ENCODE measurements at places on chromosomes 5 and 9. TPM values are rescaled to one million over a fixed set of nuclear protein-coding genes. Genes with fewer than 3 reads are reported as not detected.

- peaks cover 19% of the 10 kb centered on the region for H3K36me3 ChIP-seq
- H3K27me3 ChIP-seq, result no peaks in the 10 kb centered on the region
- H3K27ac ChIP-seq, result peak overlapping the region; percentile 29
- H3K4me1 ChIP-seq, result no peaks in the 10 kb centered on the region
- no peak overlapping the region for H3K4me3 ChIP-seq
Measured at GRCh38 chr9:131461166-131461565, 41.6 kb upstream of the POMT1 start.

- DNase-seq, result no peak
- H3K4me1 ChIP-seq, result peaks cover 38% of the 10 kb centered on the region
- H3K27ac ChIP-seq, result no peak overlapping the region
- H3K36me3 ChIP-seq, result no peaks in the 10 kb centered on the region
Measured at GRCh38 chr9:134060546-134060945, 7.3 kb downstream of the BRD3 start.

DNA sequence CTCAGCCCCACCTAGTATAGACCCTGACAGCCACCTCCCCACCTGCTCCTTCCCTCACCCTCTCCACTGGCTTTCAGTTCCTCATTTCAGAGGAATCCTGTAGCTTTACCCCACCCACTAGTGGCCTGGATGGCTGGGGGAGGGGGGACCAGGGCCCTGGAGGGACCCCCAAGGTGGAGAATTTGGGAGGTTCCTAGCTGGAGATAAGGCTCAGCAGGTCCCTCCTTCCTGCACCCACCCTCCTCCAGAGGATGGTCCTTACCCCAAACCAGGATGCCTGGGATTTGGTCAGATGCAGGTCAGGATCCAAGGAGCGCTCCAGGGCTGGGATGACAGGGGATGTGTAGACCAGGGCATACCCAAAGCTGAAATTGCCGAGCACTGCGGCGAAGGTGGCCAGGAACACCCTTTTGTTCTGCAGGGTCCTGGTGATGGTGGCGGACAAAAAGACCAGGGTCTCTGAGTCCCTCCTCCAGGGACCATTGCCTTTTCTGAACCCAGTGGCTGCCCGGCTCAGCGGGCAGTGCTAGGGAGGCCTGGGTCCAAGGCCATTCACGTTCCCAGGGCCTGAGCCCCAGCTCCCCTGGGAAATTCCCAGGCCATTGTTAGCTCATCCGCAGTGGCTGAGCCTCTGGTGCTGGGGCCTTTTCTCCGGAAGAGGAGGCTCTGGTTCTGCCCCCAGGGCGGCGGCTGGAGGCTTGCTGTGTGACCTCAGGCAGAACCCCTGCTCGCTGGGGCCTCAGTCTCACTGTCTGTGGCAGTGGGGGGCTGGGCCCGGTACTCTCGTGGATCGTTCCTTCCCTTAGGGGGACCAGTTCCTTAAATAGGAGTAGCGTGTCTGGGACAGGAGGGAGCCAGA lies 678 bp downstream of the SLC2A6 start:
- no peak overlapping the region for H3K27ac ChIP-seq
- H3K4me3 ChIP-seq, result peak overlapping the region; percentile 51
- peaks cover 10% of the 10 kb centered on the region for H3K4me1 ChIP-seq
- H3K27me3 ChIP-seq, result peaks cover 23% of the 10 kb centered on the region
- peak; percentile 65 for DNase-seq

GRCh38 chr5:142612494-142613270 lies 73.2 kb downstream of the FGF1 start:
- no peak for DNase-seq
- no peaks in the 10 kb centered on the region for H3K36me3 ChIP-seq
- H3K4me3 ChIP-seq, result no peak overlapping the region
- H3K4me1 ChIP-seq, result no peaks in the 10 kb centered on the region
- H3K27ac ChIP-seq, result no peak overlapping the region

The SHOC1 gene
- total RNA-seq, result not detected

GRCh38 chr5:125708583-125708982 lies 714.6 kb upstream of the GRAMD2B start:
- DNase-seq, result no peak
- peaks cover 12% of the 10 kb centered on the region for H3K4me1 ChIP-seq
- no peak overlapping the region for H3K4me3 ChIP-seq
- H3K27me3 ChIP-seq, result no peaks in the 10 kb centered on the region

- H3K4me3 ChIP-seq, result no peak overlapping the region
- peaks cover 17% of the 10 kb centered on the region for H3K4me1 ChIP-seq
- no peaks in the 10 kb centered on the region for H3K36me3 ChIP-seq
- no peak overlapping the region for H3K27ac ChIP-seq
- no peaks in the 10 kb centered on the region for H3K27me3 ChIP-seq
- DNase-seq, result no peak
Measured at GRCh38 chr9:111253742-111254437, 76.1 kb downstream of the OR2K2 start.

GRCh38 chr9:89304020-89304833 lies 6.8 kb upstream of the CKS2 start:
- H3K4me1 ChIP-seq, result no peaks in the 10 kb centered on the region
- no peaks in the 10 kb centered on the region for H3K36me3 ChIP-seq
- H3K4me3 ChIP-seq, result no peak overlapping the region
- H3K27me3 ChIP-seq, result no peaks in the 10 kb centered on the region

The GABRB2 gene
- 0.58 TPM for total RNA-seq

The IFNA7 gene
- not detected for total RNA-seq

The ACER2 gene
- 5.6 TPM for total RNA-seq

DNA sequence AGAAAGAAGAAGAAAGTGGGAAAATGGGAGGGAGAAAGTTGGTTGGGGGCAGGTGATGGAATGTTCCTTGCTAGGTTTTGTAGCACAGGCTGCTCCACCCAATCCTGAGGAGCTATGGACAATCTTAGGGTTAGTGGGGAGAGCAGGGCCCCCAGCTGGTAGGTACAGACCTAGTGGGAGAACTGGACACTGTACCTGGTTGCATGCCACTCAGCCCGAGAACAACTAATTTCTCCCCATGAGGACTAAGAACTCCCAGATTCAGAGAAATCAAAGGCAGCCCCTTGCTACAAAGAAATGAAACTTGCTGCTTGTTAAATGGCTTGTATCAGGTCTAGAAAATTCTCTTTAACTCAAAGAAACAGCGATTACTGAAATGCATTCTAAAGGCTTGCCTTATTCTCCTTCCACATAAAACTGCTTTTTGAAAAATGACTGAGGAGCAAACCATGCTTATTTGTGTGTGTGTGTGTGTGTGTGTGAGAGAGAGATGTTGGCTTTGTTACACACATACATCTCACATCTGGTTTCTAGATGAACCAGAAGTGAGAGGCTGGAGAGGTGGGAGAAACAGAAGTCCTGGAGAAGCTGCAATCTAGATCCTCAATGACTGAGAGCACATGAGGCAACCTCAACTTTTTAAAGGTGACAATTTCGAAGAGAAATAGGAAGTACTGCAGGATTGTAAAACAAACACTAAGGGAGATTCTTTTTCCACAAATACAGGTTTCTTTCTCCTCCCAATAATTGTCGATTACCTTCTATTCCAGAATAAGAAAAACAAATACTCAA lies 28.9 kb downstream of the FYB1 start:
- H3K4me1 ChIP-seq, result no peaks in the 10 kb centered on the region
- no peaks in the 10 kb centered on the region for H3K36me3 ChIP-seq
- H3K27me3 ChIP-seq, result no peaks in the 10 kb centered on the region
- no peak overlapping the region for H3K27ac ChIP-seq
- no peak overlapping the region for H3K4me3 ChIP-seq

DNA sequence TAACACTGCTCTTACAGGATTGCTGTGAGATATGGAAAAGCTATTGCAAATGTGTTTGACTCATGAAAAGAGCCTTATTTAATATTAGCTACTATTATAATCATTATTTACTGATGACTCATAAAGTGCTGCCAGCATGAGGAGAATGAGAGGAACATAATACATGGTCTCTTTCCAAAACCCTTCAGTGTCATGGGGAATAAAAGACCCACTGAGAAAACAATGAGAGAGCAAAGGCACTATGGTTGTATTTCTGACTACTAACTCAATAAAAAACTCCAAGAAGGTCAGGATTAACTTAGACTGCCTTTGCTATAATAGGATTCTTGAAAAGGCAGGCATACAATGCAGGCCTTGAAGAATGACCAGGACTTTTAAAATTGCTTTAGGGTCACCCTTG lies 633.5 kb downstream of the DTWD2 start:
- H3K36me3 ChIP-seq, result no peaks in the 10 kb centered on the region
- H3K4me1 ChIP-seq, result no peaks in the 10 kb centered on the region
- no peak overlapping the region for H3K4me3 ChIP-seq
- no peak overlapping the region for H3K27ac ChIP-seq

The KIF12 gene
- 0.59 TPM for total RNA-seq

GRCh38 chr9:121486043-121486442 lies 13.6 kb downstream of the GGTA1 start:
- no peaks in the 10 kb centered on the region for H3K27me3 ChIP-seq
- no peak for DNase-seq
- no peak overlapping the region for H3K4me3 ChIP-seq
- no peak overlapping the region for H3K27ac ChIP-seq
- peaks cover 12% of the 10 kb centered on the region for H3K4me1 ChIP-seq
- no peaks in the 10 kb centered on the region for H3K36me3 ChIP-seq

The LCN15 gene
- total RNA-seq, result not detected

GRCh38 chr5:175872287-175873087 lies 1.1 kb downstream of the CPLX2 start:
- H3K4me1 ChIP-seq, result peaks cover 5% of the 10 kb centered on the region
- peak overlapping the region; percentile 46 for H3K4me3 ChIP-seq
- H3K27me3 ChIP-seq, result peaks cover 56% of the 10 kb centered on the region
- H3K36me3 ChIP-seq, result no peaks in the 10 kb centered on the region
- H3K27ac ChIP-seq, result no peak overlapping the region

DNA sequence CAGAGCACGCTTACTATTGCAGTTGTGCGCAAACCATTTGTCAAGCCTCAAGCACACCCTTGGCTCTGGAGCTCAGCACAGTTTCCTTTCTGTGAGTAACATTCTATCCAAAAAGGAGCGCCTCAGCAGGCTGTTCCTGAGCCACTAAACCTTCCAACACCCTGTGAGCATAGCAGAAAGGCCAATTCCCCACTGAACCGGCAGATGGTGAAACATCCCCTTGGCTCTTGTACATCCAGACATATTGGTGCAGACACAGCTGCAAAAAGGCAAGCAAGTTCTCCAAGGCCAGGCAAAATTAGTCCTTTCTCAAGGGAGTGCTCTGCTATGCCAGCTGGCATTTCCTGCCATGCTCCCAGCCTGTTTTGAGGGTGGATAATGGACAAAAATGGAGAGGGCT lies 44.1 kb upstream of the CEMIP2 start:
- H3K4me3 ChIP-seq, result no peak overlapping the region
- no peaks in the 10 kb centered on the region for H3K36me3 ChIP-seq
- no peak overlapping the region for H3K27ac ChIP-seq
- DNase-seq, result peak; percentile 11
- H3K4me1 ChIP-seq, result peaks cover 8% of the 10 kb centered on the region
- H3K27me3 ChIP-seq, result no peaks in the 10 kb centered on the region

DNA sequence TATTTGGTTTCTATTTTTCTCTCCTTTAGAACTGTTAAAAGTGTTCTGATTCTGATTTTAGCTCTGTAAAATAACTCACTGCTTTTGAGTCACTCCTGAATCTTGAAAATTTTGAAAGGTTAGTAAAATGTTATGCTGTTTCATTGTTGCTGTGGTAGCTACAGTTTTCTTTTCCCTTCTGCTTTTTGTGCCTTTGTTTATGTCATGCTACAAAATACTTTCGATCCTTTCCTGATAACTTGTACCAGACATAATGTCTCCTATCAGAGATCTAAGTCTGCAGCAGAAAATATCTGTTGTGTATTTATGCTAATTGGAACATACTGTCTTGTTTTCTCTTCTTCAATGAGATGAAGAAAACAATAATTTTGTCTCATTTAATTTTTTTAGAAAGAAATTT lies 26.9 kb upstream of the CEP120 start:
- H3K27ac ChIP-seq, result no peak overlapping the region
- no peak for DNase-seq
- no peak overlapping the region for H3K4me3 ChIP-seq
- H3K36me3 ChIP-seq, result no peaks in the 10 kb centered on the region
- no peaks in the 10 kb centered on the region for H3K27me3 ChIP-seq

GRCh38 chr5:73391441-73391881 lies 57.1 kb downstream of the FOXD1 start:
- no peak for DNase-seq
- peaks cover 10% of the 10 kb centered on the region for H3K4me1 ChIP-seq
- no peaks in the 10 kb centered on the region for H3K36me3 ChIP-seq

DNA sequence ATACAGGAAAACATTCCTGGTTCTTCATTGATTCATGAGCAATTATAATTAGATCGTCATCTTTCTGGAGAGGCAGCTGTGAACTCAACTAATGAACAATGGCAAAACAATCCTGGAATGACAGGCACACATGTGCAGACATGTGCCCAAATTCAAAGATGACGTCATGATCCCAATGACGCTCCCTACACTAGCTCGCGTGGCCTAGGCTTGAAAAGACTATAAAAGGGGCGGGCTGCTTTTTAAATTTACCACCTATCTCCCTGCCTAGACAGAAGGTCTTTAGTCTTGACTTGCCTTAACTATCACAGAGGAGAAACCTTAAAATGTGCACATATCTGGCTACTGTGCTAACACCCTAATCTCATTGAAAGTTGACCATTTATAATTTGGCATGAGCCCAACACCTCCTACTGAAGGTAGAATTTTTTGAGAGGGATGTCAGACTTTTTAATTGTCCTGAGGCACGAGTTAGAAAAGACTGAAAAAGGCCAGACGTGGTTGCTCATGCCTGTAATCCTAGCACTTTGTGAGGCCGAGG lies 88.2 kb downstream of the PRRT1B start:
- no peaks in the 10 kb centered on the region for H3K27me3 ChIP-seq
- no peak overlapping the region for H3K4me3 ChIP-seq
- peaks cover 3% of the 10 kb centered on the region for H3K4me1 ChIP-seq

The LCN2 gene
- total RNA-seq, result not detected

The ARRDC1 gene
- total RNA-seq, result 12.9 TPM

DNA sequence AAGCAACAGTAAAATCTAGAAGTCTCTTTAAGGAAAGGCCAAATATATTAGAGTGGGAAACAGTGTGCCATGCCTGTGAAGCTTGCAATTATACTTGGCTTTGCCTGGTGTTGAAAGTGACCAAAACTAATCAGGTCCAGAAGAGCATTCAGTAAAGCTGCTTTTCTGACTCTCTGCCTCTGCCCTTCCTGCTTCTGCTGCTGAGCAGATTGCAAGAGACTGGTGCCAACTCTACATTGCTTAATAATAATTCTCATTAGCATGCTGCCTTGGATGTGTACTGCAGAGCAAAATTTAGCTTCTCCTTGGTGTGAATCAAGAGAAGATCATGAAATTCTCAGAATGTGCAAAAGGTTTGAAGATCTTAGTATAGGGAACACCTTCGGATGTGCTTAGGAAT lies 120.4 kb upstream of the RFX3 start:
- no peaks in the 10 kb centered on the region for H3K27me3 ChIP-seq
- no peak for DNase-seq
- no peak overlapping the region for H3K4me3 ChIP-seq
- H3K27ac ChIP-seq, result no peak overlapping the region
- no peaks in the 10 kb centered on the region for H3K36me3 ChIP-seq

DNA sequence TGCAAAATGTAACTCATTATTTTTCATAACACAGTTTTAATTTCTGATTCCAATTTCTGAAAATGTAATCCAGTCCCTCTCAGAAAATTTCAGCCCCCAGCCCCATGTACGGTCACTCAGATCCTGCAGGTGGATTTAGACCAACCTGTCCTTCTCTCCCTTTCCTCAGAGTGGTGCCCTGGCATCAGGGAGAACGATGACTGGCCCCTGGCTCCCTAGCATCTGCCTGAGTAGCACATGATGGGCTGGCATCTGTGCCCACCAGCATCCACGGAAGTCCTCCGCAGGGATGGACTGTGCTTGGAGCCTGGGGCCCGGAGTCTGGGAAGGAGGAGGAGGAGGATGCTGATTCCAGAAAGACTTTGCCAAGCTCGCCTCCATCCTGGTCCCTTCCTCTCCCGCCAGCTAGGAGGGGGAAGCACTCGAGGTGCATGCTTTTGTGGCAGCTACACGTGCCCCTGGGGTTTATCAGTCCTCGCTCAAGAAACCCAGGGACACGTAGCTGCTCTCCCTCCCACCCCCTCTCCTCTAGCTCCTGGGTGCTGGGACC lies 54.4 kb upstream of the RUFY1 start:
- no peaks in the 10 kb centered on the region for H3K27me3 ChIP-seq
- H3K4me3 ChIP-seq, result no peak overlapping the region
- H3K27ac ChIP-seq, result no peak overlapping the region
- no peaks in the 10 kb centered on the region for H3K36me3 ChIP-seq

All from neural progenitor cell (in vitro differentiated cells).